ENCODE measurements at places on chromosomes 7 and 10.

DNA sequence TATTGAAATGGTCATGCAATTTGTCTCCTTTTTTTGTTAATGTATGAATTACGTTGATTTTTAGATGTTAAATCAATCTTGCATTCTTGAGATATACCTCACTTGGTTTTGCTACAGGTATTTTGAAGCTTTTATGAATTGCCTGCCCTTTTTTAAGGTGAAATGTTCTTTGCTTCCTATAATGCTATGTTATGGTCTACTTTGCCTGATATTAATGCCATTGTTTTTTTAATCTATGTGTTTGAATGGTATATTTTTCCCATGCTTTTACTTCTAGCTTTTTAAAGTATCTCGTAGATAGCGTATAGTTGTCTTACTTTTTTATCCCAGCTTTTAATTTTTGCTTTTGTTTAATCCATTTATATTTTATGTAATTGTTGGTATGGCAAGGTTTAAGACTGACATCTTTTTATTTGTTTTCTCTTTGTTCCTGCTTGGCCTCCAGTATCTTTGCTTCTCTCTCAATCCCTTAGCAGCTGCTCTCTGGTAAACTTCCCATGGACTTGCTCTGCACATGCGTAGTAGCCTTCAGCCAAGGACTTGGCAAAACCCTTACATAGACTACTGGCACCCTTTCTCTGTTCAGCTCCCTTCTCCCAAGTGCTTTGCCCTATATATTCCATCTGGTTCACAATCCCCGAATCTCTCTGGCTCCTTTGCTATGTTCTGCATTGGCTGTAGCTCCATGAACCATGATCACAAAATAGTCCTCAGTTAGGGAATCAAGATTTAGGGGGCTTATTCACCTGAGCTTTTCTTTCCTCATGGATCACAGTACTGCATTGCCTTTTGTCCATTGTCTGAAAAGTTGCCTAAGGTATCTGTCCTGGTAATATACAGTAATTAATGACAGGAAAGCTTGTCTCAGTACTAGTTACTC, 8.4 kb downstream of the TRIM24 start:
- no peak for DNase-seq

GRCh38 chr7:12754179-12754578, 66.7 kb downstream of the ARL4A start:
- DNase-seq, result no peak

DNA sequence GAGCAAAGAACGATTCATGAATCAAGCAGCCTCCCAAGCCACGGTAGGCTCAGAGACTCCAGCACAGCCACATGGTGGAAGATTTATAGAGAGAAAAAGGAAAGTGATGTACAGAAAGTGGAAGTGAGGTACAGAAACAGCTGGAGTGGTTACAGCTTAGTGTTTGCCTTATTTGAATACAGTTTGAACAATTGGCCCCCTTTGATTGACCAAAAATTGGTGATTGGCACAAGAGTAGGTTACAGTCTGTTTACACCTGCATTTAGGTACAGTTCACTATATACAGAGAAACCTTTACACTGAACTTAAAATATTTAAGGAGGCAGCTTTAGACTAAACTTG, 136.4 kb upstream of the ASAH2 start:
- no peak for DNase-seq

DNA sequence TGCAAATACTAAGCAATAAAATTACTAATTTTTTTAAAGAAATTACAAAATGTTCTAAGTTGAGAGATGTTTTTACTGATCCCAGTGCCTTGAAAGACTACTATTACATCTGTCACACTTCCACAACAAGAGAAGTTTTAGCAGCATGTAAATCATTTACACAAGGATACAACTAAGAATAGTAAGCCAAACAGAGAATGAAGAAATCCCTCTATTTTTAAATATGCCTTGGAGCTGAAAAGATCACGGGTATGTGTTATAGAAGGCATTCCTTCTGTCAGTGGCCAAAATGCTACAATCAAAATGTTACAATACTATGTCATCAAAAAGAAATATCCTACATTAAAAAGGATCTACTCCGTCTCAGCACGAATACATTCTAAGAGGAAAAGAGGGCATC, 52.6 kb downstream of the LARP4B start:
- DNase-seq, result no peak

GRCh38 chr7:74482629-74483401, 29.1 kb downstream of the GTF2IRD1 start:
- no peak for DNase-seq

DNA sequence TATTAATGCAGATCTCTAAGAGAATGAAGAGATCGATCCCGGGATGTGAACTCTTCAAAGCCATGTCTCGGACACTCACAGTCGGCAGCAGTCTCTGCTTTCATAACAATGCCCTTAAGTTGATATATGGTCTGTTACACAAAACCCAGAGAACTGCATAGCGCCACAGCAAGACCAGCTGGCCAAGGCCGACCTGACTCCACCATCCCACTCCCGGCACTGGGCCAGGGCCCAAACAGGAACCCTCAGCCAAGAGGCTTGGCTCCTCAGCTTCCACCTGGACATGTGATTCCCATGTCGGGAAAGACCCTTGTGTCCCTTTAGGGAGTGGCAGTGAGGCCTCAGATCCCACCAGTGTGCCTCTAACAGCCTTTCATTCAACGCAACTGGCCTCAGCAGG, 106.6 kb upstream of the RNF32 start:
- DNase-seq, result no peak

DNA sequence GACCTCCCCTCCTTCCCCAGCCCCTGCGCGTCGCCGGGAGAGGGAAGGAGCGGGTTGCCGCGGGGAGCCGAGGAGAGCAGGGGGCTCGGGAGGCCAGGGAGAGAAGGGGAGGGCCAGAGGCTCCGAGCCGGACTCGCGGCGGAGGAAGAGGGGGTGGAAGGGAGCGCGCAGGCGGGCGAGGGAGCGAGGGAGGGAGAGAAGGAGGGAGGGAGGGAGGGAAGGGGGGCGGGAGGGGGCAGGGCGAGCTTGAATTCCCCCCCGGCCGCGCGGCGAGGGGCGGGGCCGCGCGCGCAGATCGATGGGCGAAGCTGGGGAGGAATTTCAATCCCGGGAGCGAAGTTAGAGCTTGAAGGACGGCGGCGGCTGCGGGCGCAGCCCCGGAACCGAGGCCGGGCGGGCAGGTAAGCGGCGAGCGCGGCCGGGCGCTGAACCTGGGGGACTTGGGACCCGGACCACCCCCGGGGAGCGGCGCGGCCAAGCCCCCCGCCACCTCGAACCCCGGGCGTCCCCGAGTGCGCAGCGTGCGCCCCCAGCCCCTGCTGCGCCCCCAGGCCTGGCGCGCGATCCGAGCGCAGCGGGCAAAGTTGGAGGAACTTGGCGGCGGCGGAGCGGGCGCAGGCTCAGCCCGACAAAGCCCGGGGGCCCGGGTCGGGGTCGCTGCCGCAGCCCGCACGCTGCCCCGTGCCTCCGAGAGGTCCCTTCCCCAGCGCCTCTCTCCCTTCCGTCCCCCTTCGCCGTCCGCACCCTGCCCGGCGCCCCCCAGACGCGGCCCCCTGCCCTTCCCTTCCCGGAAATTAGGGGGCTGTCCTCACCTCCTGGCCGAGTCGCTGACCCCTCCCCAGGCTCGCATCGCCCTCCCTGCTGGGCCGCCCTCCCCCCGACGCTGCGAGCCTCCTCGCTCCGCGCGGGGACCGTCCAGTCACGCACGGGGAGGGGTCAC, at the start of gene ELFN1:
Gene ELFN1 (plus strand): TSS at position 324 of the 940 bp plus-strand sequence. CDS start 74,320 bp downstream, outside the sequence.
- DNase-seq, result no peak

DNA sequence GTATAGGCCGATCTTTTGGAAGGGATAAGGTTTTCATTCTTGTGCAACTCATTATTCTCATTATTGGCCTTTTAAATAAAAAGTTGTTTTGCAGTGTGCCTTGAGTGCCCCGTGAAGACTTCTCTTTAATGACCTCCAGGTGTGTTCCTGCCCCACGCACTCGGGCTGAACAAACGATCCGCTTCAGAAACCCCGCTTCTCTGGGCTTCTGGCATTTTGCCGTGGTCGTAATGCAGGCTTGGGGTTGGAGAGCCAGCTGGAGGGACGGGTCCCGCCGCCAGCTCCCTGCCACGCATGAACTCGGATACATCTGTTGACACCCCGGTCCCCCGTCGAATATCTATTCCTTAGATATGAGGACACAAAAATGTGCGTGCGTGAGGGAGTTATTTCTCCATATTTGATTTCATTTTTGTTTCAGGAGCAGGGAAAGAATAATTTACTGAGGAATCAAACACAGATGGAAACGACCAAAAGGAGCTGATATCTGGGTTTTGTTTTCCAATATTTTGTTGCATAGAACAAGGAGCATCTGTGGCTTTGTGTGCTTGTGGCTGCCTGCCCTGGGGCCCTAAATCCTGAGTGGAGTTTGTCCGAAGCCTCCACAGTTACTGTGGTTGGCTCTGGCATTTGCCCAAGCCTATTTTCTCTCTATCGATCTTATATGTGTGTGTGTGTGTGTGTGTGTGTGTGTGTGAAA, 17.0 kb upstream of the TTYH3 start:
- no peak for DNase-seq

GRCh38 chr7:143846692-143847091, 55.3 kb downstream of the TCAF1 start:
- DNase-seq, result no peak

GRCh38 chr10:11687779-11688447, 54.3 kb upstream of the ECHDC3 start:
- DNase-seq, result no peak

GRCh38 chr10:34049887-34050286, 715.4 kb upstream of the NRP1 start:
- DNase-seq, result no peak

DNA sequence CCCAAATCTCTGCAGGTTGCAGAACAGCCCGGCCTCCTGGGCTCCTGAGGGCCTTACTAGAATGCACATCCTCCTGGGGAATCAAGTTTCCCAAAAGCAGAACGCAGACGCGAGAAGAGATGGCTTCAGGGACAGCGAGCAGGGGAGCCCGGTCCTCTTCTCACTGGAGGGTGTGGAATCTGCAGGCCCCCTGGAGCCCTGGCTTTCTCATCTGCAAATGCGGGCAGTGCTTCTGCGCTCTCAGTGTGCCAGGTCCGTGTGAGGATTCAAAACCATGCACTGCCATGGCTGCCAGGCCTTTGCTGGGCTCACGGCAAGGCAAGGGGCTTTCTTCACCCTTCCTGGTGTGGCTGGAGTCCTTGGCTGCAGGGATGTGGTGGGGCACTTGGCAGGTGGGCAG, 330.9 kb upstream of the MKI67 start:
- no peak for DNase-seq

DNA sequence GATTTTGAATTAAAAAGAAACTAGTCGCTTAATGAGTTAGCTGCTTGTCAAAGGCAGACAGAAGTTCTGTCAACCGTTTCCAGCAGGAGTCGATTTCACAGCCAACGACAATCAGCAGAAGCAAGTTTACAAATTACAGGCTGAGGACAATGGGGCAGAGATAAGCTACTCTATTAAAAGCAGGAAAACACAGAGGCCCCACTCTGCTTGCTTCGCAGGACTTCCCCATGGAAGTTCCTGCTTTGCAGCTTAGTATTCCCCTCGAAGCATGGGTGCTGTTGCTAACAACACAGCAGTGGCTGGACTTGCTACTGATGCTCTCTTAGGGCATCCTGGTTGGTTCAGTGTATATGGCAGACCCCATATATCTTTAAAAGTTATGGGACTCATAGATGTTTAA, 50.8 kb upstream of the KLF6 start:
- no peak for DNase-seq

- no peak for DNase-seq
Measured at GRCh38 chr7:52311886-52312285, 723.5 kb upstream of the POM121L12 start.

DNA sequence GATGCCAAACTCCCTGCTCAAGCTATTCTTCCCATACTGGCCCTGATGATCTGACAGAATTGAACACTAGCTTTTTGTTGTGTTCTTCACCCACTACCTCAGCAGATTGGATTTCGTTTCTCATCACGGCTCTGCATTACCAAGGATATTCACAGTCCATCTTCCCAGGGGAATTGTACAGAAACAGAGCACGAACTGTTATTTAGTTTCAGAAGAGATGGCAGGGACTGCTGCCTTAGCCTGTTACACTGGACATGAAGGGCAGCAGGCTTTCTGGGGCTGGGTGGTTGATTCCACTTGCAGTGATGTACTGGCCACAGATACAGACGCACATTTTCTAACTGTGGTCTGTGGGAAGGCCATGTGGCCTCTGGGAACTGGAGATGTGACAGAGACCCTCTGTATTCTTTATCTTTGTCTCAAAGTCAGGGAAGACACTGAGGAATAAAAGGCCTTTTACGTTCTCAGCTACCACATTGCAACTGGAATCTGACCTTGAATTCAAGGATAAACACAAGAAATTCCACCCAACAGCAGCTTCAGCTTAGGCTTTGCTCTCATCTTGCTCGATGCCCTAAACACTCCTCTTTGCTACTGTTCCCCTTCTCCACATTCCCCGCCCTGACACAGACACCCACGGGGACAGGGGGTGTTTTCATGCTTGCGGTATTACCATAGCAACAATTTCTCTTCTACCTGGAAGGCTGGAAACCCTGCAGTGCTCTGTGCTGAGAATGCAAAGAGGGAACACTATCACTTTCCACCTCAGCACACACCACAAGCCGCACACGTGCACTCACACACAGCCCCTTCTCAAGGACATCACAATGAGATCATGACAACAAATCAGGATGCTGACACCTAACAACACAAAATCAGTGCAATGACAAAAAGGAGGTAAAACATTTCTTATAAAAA, 81.7 kb downstream of the RNF216 start:
- DNase-seq, result peak; percentile 55

DNA sequence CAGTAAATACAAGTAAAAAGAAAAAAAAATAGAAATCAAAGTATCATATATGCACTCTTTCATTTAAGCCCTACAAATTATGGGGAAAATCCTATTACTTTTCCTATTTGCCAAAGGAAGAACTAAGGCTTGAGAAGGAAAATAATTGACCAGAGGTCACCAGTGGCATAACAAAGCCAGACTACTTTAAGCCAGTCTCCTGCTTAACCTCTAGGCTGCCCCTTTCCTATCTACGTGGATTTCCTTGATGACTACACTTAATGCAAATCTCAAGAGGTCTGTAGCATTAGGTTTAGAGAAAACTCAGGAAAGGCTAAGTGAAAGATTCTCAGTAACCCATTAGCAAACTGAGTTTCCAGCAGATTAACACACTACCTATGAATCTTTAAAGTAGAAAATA, 49.8 kb downstream of the TPK1 start:
- no peak for DNase-seq

DNA sequence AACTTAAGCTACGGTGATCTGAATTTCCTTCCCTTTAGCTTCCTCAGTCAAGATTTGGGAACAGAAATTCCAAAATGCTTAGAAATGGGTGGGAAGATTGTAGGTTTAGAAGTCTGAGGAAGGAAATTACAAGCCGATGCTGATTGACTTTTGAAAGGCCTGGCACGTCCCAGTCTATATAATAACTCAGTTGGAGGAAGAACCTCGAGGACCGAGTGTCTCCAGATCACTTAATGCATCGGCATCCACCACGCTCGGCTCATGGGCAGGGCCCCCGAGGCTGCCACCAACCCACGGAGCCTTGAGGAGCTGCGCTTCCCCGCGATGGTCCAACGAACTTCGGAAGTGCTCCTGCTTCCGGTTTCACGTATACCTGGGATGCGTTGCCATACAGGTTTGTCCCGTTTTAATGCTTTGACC, 10.4 kb upstream of the SP8 start:
- DNase-seq, result no peak

GRCh38 chr7:32515890-32516550, 20.7 kb downstream of the AVL9 start:
- no peak for DNase-seq

- no peak for DNase-seq
Measured at GRCh38 chr10:36073796-36074345, 431.8 kb upstream of the FZD8 start.

GRCh38 chr7:22725585-22725984, 1.4 kb upstream of the IL6 start:
- no peak for DNase-seq

Data from stimulated activated CD8-positive, alpha-beta memory T cell treated with anti-CD3 and anti-CD28 coated beads, Interleukin-2, amount 100 ng/mL, for 1 hour (primary cell).